ENCODE measurements at places on chromosomes 12 and 14. TPM values are rescaled to one million over a fixed set of nuclear protein-coding genes. Genes with fewer than 3 reads are reported as not detected.

The PSMB5 gene
- total RNA-seq = 34.4 TPM

The CCDC198 gene
- 1.3 TPM for total RNA-seq

The KRT85 gene
- total RNA-seq = not detected

The ACOT6 gene
- not detected for total RNA-seq

DNA sequence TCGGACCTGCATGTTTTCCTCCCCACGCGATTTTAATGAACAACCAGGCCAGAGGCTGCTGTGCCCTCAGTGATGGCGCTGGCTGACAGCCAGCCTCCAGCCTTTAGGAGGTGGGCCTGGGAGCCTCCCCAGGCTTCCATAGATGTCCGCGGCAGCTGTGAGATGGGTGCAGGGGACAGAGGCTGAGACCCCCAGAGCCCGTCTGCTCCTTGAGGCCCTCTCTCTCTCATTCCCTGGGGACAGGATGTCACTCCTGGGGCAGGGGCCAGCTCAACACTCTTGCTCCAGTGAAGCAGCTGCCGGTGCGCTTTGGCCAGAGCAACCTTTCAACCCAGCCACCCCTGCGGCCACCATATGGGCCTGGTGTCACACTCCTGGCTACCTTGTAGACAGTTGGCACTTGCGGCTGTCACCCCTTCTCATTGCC is 24.8 kb downstream of the MVK start:
- DNase-seq = no peak

- no peak for DNase-seq
These were observed 165.4 kb upstream of the TMEM260 start for GRCh38 chr14:56414236-56414635.

DNA sequence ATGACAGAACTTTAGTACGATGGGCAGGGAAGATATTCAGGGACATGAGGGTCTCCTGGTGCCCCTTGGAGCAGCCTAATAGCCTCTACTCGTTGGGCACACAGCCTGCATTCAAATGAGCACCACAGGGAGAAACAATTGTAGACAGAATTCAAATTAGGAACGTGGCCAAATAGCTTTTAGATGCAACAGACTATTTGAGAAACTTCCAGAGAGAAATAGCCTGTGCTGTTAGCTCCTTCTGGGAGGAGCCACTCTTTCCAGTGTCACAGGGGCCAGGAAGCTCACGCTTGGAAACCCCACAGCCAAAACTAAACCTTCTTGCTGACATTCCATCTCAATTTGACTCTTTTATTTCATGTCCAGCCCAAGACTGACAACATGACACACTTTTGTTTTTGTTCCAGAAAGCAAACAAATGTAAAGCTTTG is 114.5 kb downstream of the RPAP3 start:
- DNase-seq = peak; percentile 40
